Amniotic epithelial cell (primary cell): ENCODE measurements at places on chromosomes 2 and 18.

- peak; percentile 18 for DNase-seq
These were observed 216.1 kb upstream of the SETBP1 start for GRCh38 chr18:44464398-44465180.

DNA sequence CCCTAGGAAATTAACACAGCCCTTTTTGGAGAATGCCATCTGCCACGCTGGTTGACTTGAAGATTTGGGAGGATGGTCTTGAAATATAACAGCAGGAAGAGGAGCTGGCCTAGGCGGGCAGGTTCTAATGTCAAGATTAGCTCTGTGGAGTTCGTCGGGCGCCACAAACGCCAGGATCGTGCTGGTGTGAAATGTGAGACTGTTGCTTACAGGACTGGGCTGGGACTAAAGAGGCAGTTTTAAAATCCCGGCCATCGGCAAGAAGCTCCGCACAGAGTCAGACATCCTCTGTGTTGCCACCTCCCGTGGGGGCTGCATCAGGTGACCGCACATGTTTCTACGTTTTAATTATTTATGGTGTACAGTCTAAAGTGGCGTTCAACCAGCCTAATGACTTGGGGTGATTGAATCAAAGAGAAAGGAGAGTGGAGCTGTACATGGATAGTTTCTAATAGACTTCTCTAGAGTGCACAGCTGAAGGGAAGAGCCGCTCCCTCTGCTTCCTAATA, 99.4 kb upstream of the BCL11A start:
- DNase-seq: no peak

- DNase-seq: no peak
These were observed 24.1 kb downstream of the SANBR start for GRCh38 chr2:61089797-61090196.

DNA sequence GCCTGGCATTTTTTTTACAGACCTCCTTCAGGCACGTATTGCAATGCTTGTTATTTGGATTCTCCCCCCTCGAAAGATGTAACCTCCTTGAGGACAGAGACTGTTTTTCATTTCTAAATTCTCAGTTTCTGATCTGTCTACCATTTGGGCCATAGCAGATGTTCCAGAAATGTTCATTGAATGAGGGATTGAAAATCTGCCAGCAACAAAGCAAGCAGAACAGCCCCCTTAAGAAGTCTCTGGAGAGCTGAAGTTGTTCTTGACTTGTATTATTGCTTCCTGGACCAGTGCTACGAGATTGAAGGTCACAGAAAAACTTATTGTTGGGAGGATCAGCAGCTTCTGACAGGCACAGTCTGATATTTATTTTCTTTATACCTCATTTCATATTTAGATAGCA, 355.5 kb downstream of the EPHA4 start:
- no peak for DNase-seq

DNA sequence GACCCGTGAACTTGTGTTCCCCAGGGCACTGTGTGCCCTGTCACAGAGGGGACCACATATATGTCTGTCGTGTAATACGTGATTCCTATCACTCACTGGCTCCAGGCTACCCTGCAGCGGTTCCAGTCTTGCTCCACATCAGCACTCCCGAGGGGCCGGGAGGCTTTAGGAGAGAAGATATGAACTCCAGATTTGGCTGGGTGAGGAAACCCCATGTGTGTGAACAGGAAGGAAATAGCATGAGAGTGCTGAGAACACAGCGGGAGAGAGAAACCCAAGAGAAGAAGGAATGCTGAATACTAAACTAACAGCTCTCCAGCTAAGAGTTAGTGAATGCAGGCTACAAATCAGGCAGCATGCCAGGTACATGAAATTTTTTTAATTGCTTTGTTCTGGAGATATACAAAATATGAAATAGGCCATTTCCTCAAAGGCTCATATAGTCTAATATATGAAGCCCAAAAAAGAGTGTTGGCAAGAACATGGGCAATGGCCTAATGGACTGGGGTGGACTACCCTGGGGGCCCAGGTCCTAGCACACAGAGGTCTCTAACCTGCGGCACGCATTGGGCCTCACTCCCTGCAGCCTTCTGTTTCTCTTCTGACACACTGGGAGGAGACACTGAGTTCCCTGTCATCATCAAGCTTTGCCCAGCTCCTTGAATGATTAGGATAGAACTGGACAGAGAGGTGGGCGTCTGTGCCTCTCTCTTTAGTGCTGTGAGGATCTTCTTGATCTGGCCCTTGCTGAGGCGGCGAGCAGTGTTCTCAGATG, 372.8 kb upstream of the RAB6C start:
- DNase-seq: no peak

DNA sequence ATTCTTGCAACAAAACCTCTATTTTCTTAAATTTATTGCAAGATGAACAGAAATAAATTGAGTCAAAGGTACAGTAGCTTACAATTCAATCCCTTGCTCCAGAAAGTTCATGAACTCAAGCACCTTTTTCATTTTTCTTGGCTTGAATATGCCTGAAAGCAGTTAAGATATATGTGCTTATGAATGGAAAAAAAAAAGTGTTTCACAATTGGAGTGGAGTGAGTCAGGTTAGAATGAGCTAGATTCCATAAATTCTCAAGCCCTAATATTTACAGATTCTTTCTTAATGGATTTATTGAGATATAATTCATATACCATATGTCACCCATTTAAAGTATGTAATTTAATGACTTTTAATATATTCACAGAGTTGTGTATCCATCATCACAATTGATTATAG, 39.6 kb upstream of the NEMP2 start:
- DNase-seq: peak; percentile 87

GRCh38 chr2:100427627-100428258, 10.3 kb upstream of the CHST10 start:
- DNase-seq: peak; percentile 59

DNA sequence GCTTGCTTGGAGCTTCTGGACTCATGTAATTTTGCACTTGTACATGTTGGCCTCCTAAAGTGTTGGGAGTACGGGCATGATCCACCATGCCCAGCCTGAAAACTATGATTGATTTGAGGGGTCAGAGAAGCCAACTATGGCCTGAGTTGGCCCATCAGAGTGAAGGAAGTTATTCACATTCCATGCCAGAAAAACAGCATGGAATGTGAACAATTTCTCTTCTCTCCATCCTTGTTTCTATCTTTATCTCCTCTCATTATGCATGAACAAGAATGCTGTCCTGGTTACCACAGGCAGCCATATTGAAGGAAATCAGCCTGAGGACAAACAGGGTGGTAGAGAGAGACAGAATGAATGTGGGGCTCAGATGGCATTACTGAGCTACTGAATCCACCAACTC, 3.5 kb upstream of the CD226 start:
- DNase-seq: peak; percentile 80

DNA sequence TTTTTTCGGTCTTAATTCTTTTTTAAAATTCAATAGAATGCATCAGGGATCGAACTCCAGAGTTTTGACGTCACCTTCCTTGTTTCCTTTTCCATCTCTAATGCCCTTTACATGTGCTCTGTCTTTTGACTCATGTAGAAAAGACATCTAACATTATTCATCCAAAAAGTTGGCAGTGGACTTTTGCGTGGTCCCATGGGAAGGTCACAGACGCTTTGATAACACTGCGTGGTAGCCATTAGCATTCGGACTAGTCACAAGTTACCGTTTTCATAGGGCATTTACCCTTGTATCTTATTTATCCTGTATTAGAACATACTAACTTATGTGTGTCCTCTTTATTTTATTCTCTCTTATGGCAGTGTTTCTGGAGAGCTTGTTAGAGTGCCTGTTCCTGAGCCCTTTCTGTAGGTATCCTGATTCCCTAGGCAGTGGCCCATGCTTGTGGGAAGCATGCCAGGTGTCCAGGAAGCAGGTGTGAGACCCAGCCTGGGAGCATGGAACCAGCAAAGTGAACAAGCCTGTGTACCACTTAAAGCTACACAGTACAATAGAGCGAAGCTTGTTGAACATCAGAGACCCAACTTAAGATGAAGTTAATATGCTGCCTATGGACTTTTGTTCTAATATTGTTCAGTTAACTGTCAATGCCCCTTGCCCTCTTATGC, 73.6 kb upstream of the RBM44 start:
- no peak for DNase-seq

DNA sequence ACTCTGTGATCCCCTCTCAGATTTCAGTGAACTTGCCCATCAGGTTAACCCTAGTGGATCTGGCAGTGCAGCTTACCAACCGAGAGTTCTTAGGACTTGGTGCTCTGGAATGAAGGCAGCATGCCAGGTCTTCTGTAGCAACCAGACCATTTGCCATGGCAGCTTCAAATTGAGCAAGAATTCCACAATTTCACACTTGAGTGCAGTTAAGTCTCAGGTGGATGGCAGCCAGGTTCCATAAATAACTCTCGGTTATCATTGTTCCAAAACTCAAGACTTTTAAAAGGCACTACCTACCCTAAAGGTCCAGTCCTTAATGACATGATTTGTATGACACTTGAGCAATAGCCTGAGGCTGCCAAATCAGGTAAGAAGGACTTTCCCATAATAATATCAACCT, 48.1 kb downstream of the GALNT3 start:
- peak; percentile 59 for DNase-seq

DNA sequence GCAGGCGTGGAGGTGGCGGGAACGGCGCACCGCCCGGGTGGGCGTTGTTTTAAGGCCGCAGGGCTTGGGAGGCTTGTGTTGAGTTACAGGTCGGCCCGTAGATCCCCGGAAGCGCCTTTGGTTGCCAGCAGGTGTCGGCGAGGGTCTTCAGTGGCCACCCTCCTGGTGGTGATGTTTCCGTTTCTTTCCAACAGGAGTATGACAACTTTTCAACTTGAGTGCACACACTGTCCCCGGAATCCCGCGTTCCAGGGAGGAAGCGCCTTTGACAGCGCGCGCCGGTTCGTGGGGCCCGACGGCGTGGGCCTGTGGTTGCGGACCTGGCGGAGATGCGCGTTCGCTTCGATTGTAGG, 1.0 kb upstream of the HDAC4 start:
- no peak for DNase-seq

- DNase-seq: peak; percentile 58
These were observed 92.3 kb downstream of the PRKCE start for GRCh38 chr2:45743531-45744396.

DNA sequence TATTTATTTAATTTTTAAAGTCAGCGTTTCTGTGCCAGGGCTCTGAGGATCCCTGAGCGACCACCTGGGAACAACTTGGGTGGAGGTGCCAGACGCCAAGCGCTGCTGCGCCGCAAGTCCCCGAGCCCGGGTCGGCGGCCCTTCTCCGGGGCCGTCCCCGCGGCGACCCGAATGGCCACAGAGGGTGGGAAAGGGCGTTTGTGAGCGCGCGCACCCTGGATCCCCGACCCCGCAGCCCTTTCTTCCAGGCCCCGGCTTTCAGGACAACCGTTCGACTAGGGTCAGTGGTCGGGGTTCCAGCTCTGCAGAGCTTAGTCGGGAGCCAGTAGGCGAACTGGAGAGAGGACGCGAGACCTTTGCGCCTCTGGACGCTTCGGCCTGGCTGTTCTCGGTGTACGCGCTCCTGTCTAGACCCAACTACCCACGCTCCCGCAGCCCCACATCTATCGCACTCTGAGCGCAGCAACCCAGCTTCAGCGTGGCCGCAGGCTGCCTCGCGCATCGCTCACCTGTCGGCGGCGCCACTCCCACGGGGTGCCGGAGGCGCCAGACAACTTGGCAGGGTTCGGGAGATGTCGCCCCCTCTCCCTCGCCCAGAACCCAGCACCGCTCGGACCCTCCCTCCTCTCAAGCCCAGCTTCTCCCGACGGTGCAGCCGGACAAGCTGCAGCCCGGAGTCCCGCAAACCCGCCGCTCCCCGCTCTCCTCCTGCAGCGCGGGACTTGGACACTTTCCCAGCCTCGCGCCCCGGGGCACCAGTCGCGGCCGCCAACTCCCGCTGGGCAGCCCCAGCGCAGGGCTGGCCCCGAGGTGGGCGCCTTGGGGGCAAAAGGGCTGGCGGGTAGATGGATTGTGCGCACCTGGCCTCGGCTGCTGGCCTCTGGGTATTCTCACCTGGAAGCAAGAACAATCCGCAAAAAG, 758 bp downstream of the LYPD1 start:
- peak; percentile 14 for DNase-seq

DNA sequence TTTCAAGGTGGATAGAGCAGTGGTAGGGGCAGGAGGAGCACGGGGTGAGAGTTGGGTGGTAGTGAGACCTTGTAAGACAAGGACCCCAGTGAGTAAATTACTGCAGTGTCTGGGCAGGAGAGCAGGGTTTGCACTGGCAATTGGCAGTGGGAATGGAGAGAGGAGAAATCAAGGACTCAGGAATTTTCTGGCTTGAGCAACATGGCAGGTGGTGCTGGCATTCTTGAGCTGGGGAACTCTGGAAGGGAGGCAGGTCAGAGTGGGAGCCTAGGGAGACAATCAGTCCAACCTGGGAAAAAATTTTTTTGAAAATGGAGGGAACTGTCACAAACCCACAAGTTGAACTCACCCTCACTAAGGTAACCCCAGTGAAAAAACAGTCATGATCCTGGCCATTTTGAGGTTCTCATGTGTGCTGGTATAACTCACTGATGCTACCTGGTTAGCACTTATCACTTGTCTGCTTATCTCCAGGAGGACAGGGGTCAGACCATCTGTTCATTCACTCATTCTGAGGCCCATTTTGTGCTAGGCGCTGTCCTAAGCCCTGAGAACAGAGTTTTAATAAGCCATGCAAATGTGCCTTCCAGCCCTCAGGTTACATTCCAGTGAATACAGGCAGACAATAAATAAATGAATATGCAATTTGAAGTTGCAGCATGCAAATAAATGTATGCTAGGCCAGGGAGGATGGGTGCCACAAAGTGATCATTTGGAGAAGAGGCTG, 92.2 kb upstream of the SEC11C start:
- no peak for DNase-seq

GRCh38 chr2:233280114-233280693, 27.4 kb upstream of the SAG start:
- no peak for DNase-seq

- DNase-seq: no peak
These were observed 896 bp upstream of the AFF3 start for GRCh38 chr2:100143286-100143685.

GRCh38 chr18:64994370-64994769, 756.4 kb upstream of the CDH7 start:
- no peak for DNase-seq

- peak; percentile 77 for DNase-seq
These were observed 29.0 kb downstream of the RAMP1 start for GRCh38 chr2:237888389-237888788.

DNA sequence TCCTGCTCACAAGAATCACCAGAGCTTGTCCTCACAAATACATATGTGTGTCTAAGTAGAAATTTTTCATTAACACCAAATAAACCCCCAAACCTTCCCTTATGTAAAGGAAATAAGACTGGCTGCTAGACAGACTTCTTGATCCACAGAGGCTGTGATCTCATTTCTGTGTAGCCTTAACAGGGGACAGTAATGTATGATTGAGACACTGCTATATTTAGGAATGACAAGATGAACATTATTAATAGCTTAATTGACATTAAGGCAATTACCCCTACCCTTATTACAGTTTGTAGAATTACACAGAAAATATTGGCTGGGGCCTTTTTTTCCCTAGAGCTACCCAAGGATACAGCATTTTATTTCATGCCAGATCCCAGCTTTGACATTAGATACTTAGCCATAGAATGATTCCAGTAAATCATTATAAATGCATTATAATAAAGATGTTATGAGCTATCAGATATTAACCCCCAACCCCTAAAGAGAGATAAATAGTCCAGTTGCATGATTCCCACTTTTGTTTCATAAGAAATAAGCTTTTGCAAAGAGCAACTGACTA, 392.1 kb upstream of the HNRNPA3 start:
- no peak for DNase-seq
